ENCODE measurements at places on chromosomes 3 and 15.

DNA sequence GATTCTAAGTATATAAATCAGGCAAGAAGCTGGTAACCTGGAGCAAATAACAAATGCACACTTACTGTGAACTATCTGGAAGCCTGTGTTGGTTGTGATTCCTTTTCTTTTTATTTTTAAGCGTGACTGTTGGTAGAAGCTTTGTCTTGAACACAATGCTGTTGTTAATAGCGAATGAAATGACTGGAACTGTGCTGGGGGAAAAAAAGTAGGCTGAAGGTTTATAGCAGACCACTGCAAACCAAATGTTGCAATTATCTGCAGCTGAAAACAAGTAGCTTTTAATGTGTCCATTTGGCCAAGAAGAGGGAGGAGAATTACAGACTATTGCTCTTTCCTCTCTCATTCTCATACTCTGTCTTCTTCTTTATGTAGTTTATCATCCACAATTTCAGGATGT, 184.5 kb upstream of the DNAJC19 start:
- DNase-seq = no peak

DNA sequence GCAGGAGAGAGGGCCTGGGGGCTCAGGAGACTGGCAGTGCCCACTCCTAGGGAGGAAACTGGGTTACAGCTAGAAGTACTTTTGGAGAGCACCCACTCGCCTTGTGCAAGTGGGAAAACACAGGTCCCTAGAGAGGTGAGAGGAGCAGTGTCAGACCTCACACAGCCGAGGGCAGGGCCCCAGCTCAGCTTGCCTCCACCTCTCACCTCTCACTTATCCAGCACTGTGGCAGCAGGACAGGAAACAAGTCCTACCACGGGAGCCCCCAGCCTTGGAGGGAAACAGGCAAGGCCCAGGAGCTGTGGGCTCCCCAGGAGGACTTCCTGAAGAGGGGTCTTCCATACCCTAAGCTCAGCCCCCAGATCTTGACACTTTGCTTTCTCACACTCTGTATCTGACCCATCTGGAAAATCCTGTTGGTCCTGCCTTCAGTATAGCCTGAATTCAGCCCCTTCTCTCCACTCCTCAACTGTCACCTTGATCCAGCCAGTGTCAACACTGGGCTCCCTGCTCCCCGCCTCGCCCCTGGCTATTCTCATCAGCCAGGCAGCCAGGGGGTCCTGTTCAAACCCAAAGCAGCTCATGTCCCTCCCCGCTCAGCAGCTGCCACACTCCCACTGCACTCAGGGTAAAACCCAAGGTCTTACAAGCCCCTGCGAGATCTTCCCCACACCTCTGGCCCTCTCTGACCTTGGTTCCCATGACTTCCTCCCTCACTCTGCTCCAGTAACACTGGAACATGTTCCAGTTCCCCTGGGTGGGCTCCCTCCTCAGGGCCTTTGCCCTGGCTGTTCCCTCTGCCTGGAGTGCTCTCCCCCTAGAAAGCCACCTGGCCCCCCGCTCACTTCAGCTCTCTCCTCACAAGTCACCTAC, 870 bp upstream of the TMEM40 start:
- DNase-seq = no peak

- no peak for DNase-seq
These were observed 12.7 kb downstream of the IL17RD start for GRCh38 chr3:57152151-57153143.

GRCh38 chr3:47663630-47664240, 85.1 kb upstream of the CSPG5 start:
- DNase-seq = no peak

- DNase-seq = no peak
These were observed 354.3 kb downstream of the AGBL1 start for GRCh38 chr15:86433983-86434382.

- no peak for DNase-seq
These were observed 3.4 kb downstream of the GHSR start for GRCh38 chr3:172444821-172445220.

DNA sequence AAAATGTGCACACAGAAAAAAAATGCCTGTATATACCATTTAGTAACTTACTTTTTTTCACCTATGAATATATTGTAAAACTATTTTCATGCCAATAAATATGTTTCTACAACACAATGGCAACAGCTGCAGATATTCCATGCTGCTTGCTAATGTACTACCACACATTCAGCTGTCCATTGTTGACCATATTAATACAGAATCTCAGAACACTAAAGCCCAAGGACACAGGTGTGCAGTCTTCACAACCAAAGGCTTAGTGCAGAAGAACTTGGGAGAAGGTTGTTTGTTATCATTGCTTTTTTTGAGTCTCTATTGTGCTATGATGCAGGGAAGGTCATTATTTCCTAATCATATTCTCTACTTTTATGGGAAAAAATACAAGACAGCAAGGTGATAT, 79.6 kb downstream of the DIPK2A start:
- DNase-seq = no peak

- DNase-seq = no peak
These were observed 518.9 kb downstream of the TUSC7 start for GRCh38 chr3:117228466-117228865.

DNA sequence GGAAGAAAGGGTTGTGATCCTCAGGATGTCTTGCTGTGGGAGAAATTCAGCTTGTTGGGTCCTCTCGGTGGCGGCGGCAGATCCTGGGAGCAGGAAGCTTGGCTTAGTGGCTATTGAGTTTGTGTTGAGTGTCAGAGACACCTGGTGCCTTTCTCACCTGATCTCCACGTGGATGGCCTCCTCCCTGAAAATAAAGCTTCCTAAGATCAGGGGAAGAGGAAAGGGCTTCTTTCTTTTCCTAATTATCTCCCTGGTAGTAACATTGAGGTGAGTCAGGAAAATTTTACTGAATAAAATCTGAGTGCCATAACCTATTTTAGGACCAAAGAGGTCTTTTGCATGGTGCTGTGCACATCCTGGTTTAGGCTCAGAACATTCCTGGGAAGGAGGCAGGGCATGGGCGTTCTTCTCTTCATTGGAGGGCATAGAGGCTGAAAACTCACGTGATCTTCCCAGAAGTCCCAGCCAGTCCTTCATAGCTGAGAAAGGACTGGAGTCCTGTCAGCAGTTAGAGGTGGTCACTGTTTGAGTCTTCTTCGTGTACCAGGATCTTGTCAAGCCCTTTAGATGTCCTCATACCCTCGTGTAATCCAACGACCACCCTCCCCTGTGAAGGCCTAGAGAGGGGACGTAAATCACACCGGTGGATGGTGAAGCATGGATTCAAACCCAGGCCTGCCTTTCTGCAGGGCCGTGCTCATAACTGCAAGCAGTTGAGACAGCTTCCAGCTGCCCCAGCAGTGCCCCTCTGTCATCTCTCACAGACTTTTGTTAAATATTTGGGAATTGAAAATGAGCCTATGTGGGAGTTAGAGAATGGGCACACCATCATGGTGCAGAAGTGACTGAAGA, 1.1 kb downstream of the CMTM8 start:
- DNase-seq = no peak

GRCh38 chr15:70633991-70634390, 129.4 kb downstream of the UACA start:
- no peak for DNase-seq

GRCh38 chr3:194292331-194292730, 58.8 kb downstream of the CPN2 start:
- DNase-seq = no peak

GRCh38 chr15:26178640-26179220, 315.6 kb upstream of the ATP10A start:
- DNase-seq = no peak

GRCh38 chr15:51688863-51689262, 7.6 kb downstream of the SCG3 start:
- DNase-seq = no peak

GRCh38 chr15:60213377-60214000, 184.3 kb downstream of the ANXA2 start:
- DNase-seq = no peak

GRCh38 chr3:38623539-38623938, 25.9 kb downstream of the SCN5A start:
- no peak for DNase-seq

- no peak for DNase-seq
These were observed 154.0 kb upstream of the SYNPR start for GRCh38 chr3:63124090-63124489.

DNA sequence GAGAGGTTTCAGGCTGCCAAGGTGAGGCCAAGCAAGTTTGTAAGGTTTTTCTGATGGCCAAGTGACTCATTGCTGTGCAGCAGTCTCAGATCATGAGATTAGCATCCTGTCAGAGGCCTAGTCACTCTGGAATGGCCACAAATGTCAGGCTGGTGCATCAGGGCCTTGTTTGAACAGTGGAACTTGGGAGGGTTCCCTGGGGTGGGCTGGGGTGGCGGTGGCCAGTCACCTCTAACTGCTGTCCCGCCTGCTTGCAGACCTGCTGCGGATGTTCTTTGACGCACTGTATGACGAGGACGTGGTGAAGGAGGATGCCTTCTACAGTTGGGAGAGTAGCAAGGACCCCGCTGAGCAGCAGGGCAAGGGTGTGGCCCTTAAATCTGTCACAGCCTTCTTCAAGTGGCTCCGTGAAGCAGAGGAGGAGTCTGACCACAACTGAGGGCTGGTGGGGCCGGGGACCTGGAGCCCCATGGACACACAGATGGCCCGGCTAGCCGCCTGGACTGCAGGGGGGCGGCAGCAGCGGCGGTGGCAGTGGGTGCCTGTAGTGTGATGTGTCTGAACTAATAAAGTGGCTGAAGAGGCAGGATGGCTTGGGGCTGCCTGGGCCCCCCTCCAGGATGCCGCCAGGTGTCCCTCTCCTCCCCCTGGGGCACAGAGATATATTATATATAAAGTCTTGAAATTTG, 2.8 kb upstream of the FAM131A start:
- DNase-seq = no peak

DNA sequence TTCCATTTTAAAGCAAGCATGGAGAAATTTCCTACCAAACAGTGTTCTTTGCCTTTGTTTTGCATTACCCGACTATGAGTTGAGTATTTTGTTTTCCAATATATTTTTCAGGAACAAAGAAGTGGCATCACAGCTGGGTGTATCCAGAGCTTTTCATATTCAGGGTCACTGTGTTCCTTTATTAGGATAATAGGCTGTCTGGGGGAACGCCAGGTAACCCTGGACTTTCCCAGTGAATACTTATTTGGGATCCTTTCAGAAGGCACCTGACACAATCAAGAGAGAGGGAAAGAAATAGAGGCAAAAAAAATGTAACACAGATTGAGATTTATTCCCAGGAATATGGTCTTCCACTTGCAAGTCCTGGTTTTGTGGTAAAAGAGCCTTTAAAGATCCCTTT, 44.4 kb downstream of the PAQR5 start:
- no peak for DNase-seq

DNA sequence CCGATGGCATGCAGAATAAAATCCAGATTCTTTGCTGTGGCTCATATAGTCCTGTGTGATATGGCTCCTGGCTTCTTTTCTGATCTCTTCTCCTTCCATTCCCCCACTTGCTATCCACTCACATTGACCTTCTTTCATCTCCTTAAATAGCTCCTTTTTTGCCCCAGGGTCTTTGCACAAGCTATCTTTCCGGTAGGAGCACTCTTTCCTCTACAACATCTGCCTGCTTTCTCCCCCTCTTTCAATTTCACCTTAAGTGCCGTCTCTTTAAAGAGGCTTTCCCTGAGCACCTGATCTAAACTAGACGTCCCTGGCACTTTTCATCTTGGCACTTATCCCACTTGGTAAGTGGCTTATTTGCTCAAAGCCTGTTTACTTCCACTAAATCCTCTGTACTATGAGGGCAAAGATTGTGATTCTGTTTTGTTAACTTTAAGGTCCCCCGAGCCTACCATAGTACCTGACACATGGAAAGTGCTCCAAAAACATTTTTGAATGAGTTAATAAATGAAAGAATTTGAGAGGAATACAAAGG, 323.3 kb upstream of the TLE3 start:
- no peak for DNase-seq

DNA sequence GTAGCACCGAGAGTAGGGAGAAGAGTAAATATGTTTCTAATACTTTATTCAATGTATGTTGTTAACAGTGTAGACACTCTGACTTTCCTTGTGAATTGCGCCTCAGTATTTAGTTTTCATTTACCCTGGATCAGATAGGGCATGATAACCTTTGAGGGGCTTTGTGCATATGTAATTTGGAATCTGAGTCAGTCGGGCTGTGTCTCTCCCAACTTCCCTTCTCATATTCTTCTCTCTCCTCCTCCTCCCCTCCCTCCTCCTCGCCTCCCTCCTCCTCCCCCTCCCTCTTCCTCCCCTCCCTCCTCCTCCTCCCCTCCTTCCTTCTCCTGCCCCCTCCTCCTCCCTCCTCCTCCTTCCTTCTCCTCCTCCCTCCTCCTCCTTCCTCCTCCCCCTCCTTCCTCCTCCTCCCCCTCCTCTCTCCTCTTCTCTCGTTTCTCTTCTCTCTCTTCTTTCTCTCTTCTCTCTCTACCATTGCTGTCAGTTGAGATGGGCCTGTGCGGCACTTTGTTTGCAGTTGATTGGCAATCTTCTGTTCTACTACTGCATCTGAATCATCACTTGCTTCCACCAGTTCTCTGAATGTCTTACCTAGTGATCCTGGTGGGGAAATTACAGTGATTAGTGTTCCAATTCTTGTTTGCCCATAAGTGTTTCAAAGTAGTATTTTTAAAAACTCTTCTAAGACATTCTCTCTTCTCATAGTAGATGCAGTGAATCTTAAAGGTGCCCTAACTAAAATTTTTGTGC, 162.3 kb downstream of the PGPEP1L start:
- DNase-seq = no peak

GRCh38 chr3:185940951-185941350, 3.1 kb upstream of the TRA2B start:
- no peak for DNase-seq

- no peak for DNase-seq
These were observed 7.2 kb downstream of the ITIH3 start for GRCh38 chr3:52801839-52802238.

DNA sequence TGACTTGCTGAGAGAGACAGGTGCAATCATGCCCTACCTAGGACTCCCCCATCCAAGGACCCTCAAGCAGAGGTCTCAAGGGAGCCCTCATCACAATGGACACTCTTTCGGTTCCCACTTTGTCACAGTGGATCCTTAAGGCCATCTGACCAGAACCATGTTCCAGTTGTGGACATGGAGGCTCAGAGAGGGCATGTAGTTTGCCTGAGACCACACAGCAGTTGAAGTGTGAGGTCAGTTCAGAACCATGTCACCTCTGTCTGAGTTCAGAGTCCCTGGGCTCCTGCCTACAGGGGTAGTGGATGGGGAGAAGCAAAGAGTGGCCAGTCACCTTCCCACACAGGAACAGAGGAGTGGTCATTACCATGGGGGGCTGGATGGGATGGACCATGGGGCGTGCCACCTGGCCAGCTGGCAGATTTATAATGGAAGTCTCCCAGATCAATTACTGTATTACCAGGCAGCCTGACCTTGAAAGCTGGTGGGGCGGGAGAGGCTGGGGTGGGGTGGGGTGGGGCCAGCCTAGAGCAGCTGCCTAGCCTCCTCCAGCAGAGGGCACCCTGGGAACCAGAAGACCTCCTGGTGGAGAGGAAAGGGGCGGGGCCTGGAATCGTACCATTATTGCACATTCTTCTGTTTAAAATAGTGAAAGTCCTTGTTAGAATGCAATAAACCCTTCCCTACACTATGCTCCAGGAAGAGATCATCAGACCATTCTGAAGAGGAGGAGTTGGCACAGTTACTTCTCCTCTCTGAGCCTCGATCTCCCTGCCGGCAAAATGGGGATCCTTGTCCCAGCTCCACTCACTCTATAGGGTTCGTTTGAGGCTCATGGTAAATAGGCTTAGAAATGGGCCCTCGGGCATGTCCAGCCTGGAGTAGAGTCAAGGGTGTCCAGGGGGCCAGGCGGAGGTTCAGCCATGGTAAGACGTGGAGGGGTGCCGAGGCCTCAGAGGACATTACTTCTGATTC, 26.9 kb upstream of the LINGO1 start:
- no peak for DNase-seq

- DNase-seq = no peak
These were observed 665.0 kb upstream of the CBLB start for GRCh38 chr3:106533788-106534160.

All from breast epithelium (tissue), 4 donors.